ENCODE measurements at places on chromosomes 7 and 10.

DNA sequence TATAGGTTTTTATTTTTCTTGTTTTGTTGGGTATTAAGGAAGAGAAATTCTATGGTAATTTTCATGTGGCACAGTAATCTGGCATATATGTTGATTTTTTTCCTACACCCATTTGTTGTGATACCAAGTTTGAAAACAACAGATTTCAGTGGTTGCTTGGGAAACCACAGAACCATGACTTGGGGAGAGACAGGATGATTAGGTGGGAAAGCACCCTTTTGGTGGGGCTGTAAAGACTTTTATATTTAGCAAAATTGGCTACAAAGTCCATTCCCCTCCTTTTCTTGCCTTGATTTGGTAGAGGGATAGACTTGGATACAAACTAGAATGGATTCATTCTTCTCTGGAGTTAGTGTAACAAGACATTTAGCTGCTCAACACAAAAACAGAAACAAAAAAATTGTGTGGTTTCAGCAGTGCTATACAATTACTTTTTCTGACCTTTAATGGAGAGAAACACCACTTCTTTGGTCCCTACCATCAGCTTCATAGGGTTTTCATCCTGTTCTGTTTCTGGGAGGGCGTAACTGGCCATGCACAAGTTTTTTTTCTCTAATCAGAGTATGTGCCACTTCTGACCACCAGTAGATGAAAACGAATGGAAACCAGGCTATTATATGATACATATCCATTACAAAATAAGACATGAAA, 52.7 kb downstream of the FIGNL1 start:
- no peak for DNase-seq

GRCh38 chr10:60536529-60537114, 146.9 kb upstream of the ANK3 start:
- DNase-seq, result no peak

GRCh38 chr7:44103566-44103922, 601 bp upstream of the AEBP1 start:
- DNase-seq, result no peak

GRCh38 chr7:108135446-108136190, 5.5 kb upstream of the LAMB4 start:
- no peak for DNase-seq

GRCh38 chr7:24933298-24933697, 46.7 kb downstream of the OSBPL3 start:
- no peak for DNase-seq

DNA sequence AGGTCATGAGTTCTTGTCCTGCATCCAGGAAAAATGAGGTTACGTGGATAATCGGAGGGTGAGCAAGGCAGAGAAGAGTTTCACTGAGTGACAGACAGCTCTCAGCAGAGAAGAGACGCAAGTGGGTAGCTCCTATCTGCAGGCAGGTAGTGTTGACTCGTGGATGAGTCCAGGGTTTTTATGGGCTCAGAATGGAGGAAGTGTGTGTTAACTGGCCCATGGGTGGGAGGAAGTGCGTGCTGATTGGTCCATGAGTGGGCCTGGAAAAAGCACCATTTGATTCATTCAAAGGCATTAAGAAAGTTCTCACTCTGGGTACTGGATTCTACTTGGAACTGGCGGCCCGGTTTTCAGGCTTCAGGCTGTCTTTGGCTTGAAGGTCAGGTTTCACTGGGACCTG, 4.8 kb upstream of the DMTF1 start:
- DNase-seq, result no peak

DNA sequence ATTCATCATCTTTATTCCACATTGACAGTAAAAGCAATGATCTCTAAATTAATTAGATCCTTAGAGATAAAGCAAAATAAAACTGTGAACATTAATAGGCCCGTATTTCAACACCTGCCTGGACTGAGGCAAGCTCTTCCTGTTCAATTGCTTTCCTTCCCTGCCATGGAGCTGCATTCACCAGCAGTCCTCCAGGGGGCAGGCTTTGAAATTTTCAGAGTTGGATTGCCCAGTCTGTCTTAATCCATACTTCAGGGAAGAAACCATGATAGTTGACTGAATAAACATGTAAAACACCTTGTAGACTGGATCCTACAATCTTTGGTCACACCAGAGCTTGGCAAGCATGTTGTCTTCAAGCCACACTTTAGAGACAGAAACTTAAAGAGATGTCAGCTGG, 936.6 kb downstream of the NRG3 start:
- no peak for DNase-seq

DNA sequence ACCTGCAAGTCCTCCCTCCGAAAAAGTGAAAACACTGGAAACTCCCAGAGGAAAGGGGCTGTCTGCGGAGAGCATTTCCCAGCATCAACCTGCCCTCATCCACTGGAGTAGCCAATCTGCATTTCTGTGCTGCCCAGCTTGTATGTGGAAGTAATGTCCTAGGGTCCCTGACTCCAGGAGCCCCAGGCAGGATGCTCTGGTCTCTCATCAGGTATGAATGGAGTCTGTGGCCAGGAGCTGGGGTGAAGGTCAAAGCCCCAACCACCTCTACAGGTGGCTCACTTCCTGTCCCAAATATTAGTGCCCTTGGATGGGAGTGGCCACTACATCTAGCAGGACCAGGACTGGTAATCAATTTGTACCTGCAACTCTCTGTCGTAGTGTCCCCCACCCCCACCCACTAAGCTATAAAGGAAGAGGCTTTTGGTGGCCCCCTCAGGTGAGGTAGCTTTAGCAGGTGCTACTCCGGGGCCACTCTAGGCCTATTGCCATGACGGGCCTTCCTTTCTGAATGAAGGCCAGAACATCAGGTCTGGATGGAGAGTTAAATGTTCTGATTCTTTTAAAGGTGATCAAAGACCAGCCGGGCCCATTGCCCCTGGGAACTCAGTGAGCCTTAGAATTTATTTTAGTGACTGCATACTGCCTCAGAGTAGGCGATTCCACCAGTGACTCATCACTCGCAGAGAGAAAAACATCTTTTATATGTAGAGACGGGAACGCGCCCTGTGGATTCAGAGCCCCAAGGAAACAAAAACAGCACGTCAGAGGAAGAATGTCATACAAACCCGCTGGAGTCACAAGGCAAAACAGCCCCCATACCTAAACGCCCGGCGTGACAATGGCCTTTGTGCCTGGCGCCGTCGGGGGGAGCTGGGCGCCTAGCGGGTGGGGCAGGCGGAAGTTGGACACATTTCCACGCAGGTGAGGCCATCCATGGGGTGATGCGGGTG, 13.0 kb downstream of the EN2 start:
- no peak for DNase-seq

- peak; percentile 34 for DNase-seq
Measured at GRCh38 chr7:50562136-50562535, 3.1 kb downstream of the DDC start.

DNA sequence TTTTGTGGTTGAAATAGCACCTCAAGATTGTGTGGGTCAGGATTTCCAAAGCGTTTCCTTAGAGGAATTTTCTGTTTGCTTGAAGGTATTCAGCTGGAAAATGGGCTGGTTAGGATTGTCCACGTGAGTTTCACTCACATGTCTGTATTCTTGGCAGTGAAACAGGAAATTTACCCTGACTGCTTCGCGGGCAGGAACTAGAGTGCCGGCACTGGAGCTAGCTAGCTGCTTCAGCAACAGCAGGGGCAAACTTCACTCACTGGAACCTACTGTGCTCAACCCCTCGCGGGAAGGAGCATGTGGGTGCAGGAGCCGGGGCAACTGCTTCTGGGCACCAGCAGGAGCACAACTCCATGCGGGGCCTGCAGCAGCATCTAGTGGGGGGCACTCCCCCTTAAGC, 38.0 kb upstream of the RTKN2 start:
- DNase-seq, result no peak

- DNase-seq, result no peak
Measured at GRCh38 chr10:52563360-52563759, 209.2 kb downstream of the MBL2 start.

DNA sequence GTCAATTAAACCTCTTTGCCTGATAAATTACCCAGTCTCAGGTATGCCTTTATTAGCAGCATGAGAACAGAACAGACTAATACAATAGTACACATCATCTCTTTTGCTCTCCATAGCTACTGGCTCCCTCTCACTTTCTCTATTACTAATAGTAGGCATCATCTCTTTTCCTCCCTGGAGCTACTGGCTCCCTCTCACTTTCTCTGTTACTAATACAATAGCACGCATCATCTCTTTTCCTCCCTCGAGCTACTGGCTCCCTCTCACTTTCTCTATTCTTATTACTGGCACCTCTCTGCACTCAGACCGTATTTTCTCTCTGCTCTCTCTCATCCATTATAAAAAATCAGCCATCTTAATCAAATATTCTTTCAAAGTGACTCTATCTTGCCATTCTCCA, 37.1 kb downstream of the SLC25A13 start:
- DNase-seq, result no peak

DNA sequence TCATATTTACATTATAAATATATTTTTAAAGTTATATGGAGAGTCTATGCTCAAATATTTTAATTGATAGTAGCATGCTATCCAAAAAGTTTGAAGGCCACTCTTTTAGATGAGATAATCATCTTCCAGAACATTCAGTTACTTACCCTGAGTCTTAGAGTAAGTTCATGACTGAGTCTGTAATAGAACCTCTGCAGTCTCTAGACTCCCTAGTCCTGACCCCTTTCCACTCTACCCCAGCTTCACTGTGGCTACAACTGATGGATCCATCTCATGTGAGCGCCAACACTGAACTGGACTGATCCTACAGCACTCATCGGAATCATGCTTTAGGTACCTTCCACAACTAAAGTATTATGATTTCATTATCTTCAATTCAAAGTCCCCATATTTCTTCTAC, 10.1 kb downstream of the HACD1 start:
- no peak for DNase-seq

GRCh38 chr7:106493041-106493731, 167.8 kb downstream of the CCDC71L start:
- DNase-seq, result no peak

- DNase-seq, result no peak
Measured at GRCh38 chr10:128723631-128724205, 597.5 kb upstream of the MKI67 start.

DNA sequence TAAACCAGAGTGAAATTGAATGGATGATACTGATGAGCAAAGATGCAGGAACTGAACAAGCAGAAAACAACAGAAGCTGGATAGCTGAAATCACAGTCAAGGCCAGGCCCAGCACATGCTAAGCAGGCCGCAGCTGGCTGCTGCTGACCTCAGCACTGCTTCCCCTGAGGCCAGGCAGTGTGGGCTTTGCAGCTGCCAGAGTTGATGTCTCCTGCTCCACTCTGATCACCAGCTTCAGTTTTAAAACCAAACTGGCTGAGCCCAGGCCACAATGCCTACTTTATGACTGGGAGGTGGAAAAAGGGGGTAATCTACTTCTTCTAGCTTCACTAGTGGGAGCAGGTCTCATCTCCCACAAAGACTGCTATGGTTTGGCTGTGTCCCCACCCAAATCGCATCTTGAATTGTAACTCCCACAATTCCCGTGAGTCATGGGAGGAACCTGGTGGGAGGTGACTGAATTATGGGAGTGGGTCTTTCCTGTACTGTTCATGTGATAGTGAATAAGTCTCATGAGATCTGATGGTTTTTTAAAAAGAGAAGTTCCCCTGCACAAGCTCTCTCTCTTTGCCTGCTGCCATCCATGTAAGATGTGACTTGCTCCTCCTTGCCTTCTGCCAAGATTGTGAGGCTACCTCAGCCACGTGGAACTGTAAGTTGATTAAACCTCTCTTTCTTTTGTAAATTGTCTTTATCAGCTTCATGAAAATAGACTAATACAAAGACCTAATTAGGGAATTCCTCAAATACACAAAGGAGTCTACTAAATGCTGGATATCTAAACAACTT, 136.4 kb upstream of the ITGB1 start:
- DNase-seq, result no peak

DNA sequence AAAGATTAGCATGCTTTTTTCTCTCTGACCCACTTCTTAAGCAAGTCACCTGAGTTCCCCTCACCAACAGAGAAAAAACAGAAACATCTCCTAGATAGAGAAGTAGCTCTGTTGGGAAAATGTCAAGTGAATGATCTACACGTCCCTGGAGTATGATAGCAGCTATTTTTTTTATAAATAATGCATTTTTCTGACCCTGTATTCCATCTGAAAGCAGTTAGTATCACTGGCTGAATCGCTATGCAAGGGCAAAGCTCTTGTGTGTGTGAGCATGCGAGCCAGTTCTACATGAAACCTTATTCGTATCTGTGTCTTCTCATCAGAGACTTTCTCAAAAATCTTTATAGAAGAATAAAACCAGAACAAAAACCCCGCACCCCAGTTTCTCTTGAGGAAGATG, 8.2 kb downstream of the ANKMY2 start:
- DNase-seq, result no peak

GRCh38 chr7:149224352-149224751, 15.1 kb upstream of the ZNF212 start:
- no peak for DNase-seq

DNA sequence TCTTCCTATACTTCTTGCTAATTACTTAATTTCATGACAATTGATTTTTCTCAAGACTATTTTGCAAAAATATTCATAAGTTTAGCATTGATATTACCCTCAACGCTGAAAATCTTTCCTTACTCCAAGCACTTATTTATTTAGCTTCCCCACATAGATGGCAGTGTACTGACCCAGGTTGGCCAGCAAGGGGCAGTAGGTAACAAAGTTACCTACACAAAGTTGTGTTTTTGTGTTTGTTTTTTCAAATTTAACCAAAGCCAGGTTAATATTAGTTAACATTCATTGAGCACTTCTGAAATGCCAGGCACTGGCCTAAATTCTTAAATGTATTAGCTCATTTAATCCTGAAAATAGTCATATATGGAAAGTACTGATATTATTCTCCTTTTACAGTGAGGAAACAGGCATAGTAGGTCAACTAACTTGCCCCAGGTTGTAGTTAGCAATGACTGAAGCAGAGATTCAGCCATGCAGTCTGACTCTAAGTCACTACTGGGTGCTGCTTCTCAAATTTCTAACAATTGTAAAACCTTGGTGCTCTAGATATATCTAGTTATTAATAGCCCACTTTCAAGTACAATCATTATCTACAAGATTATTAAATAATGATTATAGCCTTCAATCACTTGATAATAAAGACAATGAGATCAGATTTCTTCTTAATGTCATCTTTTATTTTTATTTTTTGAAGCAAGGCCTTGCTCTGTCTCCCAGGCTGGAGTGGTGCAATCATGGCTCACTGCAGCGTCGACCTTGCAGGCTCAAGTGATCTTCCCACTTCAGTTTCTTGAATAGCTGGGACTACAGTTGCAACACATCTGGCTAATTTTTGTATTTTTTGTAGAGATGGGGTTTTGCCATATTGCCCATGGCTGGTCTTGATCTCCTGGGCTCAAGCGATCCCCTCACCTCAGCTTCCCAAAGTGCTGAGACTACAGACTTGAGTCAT, 5.8 kb upstream of the GGCT start:
- no peak for DNase-seq

- DNase-seq, result no peak
Measured at GRCh38 chr7:132654150-132654549, 77.9 kb upstream of the PLXNA4 start.

GRCh38 chr10:114507449-114507848, 103.1 kb upstream of the AFAP1L2 start:
- DNase-seq, result no peak

All from type B pancreatic cell (in vitro differentiated cells).